ENCODE measurements at places on chromosomes 4 and X.
A peak's percentile ranks its signal among the peaks of the same experiment; 100 is the strongest.

DNA sequence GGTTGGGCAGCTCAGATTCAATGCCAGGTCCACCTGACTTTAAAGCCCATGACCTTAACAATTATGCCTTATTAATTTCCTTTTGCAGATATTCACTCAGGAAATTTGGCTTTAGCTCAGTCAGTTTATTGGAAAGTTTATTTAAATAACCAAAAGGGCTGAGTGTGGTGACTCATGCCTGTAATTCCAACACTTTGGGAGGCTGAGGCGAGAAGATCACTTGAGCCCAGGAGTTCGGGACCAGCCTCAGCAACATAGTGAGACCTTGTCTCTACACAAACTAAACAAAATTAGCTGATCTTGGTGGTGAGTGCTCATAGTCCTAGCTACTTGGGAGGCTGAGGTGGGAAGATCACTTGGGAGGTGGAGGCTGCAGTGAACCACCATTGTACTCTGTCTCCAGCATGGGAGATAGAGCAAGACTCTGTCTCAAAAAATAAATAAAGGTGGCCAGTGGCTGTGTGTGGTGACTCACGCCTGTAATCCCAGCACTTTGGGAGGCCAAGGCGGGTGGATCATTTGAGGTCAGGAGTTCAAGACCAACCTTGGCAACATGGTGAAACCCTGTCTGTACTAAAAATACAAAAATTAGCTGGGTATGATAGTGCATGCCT is 43.3 kb downstream of the RHOH start:
- no peak for DNase-seq

DNA sequence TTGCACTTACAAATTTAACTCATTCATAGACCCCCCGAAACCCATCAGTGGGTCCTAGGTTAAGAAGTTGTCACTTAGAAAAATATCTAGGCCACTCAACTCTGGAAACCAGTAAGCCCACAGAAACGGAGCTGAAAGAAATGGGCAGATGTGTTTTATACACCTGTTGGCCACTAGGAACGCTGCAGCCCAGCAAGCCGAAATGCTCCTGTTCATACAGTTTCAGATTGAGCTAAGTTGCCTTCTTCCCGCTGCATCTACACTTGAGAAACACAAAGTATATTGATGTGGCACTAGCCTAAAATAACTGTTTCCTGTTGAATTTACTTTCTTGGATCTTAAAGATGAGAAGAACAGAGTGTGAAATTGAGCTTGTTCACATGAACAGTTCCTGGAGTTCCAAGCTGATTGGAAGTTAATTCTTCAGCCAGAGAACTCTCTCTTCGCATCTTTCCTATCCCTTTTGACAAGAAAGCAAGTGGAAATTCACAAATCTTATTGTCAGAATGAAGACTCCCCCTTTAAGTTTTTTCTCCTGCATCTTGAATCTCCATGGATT is 174.1 kb downstream of the RBMX2 start:
- peak; percentile 8 for DNase-seq

- DNase-seq = no peak
These were observed 1095.2 kb upstream of the POU3F4 start for GRCh38 chrX:82412858-82413257.

GRCh38 chr4:127868196-127868595 is 12.5 kb upstream of the PLK4 start:
- no peak for DNase-seq

- no peak for DNase-seq
These were observed 61.5 kb upstream of the ADRA2C start for GRCh38 chr4:3704669-3705068.

DNA sequence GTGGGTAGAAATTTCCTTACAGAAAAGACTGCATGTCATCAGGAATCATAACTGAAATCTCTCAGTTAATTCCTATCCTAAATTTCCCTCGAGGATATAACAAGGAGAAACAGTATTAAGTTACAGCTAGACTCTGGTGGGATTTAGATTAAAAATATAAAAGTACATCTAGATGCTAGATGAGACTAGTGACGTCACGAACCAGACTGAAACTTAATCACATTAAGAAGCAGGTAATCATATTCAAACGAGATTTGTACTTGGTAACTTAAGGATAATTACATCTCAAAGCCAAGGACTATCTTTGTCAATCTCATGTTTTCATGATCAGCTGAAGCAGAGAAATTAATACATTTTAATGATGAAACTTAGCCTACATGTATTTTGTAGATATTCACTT is 130.6 kb downstream of the MTNR1A start:
- no peak for DNase-seq

DNA sequence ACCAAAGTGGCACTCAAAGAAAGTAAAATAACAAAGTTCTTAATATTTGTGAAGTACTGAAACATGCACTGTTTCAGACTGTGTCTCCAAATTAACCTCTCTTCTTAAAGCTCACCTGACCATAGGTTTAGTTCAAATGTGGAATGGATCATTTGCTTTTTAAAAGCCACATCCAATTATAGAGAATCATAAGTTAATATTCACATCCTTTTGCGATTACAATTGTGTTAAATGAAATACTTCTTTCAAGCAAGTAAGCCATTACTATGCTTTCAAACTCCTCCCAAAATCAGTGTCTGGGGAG is 95.3 kb upstream of the PTPN13 start:
- no peak for DNase-seq

DNA sequence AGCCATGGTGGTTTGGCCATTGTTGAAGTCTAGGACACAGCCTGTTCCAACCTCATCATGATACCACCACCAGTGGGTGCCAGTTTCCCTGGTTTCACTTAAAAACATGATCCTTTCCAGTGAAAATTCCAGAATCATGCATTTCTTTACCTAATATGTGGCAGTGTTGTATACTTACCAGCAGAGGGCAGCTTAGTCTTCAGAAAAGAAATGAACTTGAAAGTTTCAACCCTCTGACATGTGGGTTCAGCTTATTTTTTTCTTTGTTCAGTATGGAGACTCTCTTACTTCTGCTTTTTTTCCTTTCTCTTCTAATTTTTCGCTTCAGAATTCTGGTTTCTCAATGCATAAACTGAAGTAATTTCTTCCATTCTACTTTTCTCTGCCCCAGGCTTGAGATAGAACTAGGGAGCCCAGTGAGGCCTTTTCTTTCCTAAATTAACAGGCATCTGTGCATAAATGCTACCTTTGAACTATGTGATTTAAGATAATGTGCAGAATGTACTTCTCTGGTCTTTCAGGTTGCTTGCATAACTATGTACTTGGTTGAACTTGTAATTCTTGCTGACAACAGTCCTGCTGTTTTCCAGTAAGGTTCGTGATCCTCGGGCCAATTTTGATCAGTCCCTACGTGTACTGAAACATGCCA is 10.7 kb downstream of the LIAS start:
- peak; percentile 5 for DNase-seq

DNA sequence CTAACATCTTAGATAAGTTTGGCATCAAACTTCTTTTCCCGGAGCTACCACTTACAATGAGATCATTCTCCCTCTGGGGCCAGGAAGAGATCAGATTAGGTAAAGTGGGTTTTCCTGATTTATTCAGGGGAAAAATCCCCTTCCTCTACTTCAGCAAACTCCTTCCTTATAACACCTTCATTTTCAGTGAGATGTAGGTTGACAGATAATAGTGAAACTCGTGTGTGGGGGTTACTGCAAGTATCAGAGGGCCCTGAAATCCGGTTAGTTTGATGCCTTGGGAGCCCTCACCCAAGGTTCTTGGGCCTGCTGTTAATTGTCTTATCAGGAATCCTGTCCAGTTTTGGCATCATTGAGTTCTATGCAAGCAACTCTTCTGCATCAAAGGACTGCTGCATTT is 10.8 kb downstream of the FTHL17 start:
- no peak for DNase-seq

- DNase-seq = no peak
These were observed 9.3 kb downstream of the NOX1 start for GRCh38 chrX:100864657-100865391.

DNA sequence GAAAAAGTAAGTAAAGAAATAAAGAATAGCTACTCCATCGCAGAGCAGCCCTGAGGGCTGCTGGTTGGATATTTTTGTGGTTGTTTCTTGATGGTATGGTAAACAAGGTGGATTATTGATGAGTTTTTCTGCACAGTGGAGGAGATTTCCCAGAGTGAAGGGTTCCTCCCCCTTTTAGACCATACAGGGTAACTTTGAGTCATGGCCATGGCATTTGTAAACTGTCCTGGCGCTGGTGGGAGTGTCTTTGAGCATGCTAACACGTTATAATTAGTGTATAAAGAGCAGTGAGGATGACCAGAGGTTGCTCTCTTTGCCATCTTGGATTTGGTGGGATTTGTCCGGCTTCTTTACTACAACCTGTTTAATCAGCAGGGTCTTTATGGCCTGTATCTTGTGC is 128.2 kb downstream of the ASMT start:
- DNase-seq = no peak

DNA sequence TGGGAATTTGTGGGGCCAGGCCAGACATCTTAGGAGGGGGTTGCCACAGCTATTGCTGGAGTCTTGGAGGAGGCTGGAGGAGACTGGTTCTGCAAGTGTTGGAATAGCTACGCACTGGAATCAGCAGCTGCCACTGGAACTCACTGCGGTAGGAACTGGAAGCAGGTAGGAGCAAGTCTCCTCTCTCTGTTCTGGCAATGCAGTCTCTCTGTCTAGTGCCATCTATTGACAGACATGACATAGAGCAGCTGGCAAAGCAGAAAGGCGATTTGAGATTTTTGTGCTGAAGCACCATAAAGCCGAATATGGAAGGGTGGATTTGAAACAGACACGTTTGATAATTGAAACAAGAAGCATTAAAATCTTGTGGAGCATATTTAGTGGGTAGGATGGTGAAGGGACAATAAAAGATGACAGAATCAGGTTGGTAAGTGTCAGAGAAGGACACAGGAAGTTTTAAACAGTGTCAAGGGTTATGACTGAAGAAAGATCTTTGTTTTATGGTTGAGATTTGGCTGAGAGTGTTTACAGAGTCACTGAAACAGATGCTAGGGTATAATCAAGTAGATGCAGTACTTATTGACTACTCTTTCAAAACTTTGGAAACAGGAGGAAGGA is 23.5 kb upstream of the SYNPO2 start:
- DNase-seq = no peak

DNA sequence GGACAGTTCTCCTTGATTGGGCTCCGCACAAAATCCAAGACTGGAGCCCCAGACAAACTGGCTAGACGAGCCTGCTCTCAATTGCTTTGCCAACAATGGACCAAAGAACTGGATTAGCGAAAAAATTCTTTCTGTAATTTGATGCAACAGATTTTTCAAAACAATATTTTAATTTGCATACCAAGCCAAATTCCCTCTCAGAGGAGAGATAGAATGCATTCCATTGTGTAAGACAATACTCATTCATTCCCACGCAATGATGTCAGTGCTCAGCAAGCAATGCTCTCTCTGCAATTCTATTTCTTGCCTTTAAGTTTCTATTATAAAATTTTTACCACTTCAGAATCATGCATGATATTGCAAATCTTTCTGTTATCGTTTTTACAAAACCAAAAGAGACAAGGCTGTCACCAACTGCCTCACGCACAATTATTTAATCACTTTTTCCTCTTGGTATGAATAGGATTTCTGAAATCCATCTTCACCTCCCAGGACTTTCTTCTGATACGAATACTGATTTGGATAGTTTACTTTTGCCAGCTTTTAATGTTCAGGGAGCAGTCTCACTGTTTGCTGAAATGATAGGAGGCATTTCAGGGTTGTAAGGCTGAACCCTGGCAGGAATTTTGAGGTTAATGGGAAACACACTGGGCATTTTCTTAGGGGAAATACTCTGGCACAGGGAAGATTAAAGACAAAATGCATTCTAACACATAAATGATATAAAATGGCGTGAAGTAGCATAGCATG is 46.1 kb upstream of the HCCS start:
- DNase-seq = no peak

- no peak for DNase-seq
These were observed 162.4 kb upstream of the FMR1 start for GRCh38 chrX:147749308-147749707.

GRCh38 chr4:151165205-151166000 is 66.0 kb downstream of the RPS3A start:
- DNase-seq = no peak

- no peak for DNase-seq
These were observed 740.1 kb upstream of the PITX2 start for GRCh38 chr4:111362941-111363361.

DNA sequence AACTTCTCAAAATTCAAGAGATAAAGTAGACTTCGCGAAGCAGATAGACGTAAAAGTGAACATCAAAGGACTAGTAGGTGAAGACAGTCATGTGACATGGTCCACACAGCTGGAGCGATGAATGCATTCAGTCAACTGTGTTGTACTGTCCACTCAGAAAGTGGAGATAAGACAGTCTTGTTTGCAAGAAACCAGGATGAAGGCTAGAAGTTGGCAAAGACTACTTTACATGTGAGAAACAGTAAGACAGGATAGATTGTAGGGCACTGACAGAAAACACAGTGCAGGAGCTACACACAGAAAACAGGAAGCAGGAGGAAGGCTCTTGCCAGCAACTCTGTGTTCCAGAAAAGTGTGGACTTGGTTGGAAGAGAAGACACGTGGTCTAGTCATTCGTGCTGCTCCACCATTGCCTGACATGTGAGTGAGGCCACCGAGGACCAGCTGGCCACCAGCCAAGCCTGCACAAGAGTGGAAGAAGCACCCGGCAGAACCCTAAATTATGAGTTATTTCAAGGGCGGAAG is 78.9 kb downstream of the FAT1 start:
- no peak for DNase-seq

- DNase-seq = no peak
These were observed 4.4 kb upstream of the CHM start for GRCh38 chrX:86051741-86052140.

- no peak for DNase-seq
These were observed 23.2 kb downstream of the PRPS2 start for GRCh38 chrX:12814420-12814819.

- DNase-seq = no peak
These were observed 95.4 kb upstream of the NUDT6 start for GRCh38 chr4:123017636-123018395.

GRCh38 chr4:151882072-151882803 is 121.4 kb upstream of the GATB start:
- DNase-seq = no peak

GRCh38 chr4:41369680-41370079 is 113.0 kb downstream of the UCHL1 start:
- DNase-seq = peak; percentile 74

DNA sequence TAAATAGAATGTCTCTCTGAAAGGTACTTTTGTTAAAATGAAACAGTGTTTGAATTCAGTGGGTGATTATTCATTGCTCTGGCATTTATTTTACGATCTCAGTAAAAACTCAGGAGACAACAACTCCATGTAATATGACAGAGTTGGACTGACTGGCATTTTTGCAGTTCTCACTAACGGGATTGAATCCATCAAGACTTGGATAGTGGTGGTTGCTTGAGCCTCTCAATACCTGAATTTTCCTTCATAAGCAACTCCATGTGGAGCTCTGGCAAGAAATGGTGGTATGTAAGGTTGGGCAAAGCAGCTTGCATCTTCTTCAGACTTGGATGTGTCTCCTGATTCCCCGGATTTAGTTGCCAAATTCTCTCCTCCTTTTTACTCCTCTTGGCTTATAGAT is 72.7 kb downstream of the FRMPD4 start:
- no peak for DNase-seq

DNA sequence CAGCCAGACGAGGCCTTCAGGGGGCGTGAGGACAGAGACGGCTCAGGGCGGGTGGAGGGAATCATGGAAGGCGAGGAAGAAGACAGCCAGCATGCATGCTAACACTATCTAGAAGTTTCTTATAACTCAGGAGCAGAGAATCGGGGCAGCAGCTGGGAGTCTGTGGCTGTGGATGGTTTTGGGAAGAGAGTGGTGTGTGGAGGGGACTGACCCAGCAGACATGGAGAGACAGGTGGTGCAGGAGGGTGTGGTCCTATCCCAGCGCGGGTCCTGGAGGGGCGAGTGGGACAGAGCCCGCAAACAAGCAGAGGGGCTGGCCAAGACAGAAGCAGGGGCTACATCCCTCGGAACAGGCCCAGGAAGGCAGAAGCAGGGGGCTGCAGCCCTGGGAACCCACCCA is 192.1 kb downstream of the AFAP1 start:
- no peak for DNase-seq
